ENCODE measurements at places on chromosomes 7 and 10.

GRCh38 chr10:33015761-33016547 lies 57.9 kb upstream of the ITGB1 start:
- no peak for DNase-seq

- no peak for DNase-seq
These were observed 33.2 kb downstream of the DGKI start for GRCh38 chr7:137813541-137813940.

DNA sequence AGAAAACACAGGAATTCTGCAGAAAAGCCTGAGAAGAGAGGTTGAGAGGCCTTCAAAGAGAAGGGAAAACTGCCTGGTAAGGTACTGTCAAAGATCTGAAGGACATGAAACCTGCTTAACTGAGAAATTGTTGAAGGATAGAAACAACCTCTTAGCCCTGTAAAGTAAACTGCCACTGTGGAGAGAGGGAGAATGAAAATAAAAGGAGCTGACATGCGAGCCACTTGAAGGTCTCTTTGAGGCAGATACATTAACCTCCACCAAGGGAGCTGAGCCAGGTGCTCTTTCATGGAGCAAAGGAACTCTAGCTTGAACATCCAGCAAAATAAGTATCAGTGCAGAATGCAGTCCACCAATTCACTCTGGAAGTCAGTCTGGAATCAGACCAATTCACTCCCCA lies 108.8 kb upstream of the FEZF1 start:
- no peak for DNase-seq

DNA sequence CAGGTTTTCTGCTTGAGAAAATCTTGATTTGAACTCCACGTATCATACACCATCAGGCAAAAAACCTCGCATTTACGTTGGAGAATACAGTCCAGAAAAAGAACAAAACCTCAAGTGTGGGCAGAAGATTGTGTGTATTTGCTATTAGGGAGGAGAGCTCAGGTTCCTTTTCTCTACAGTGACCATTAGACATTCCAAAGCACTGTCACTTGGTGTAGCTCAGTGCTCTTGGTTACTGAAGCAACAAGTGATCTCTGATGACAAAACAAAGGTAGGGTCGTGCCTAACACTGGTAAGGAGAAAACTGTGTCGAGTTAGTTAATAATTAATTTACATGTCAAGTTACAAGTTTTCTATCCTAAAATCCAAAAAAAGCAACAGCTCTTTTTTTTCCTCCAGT lies 72.6 kb downstream of the C1GALT1 start:
- DNase-seq: no peak

DNA sequence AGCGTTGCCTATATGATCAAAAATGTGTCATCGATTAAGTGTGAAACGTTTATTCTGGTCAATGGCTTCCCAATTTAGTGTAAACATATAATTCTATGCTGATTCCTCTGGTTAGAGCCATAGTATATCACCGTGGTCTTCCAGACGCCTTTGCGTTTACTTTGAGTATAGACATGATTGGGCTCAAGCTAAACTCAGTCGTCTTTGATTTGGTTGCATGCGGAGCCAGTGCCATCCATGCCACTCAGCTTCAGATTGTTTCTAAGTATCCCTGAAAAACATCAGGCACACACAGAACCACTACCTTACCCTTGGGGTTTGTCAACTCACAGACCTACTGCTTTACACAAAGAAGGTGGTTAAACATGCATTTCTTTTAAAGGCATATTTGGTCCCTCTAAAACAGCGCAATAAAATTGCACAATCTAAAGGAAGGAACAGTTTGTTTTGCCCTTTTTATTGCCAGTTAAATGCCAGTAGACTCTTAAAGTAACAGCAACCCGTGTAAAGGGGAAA lies 273.6 kb upstream of the KLF6 start:
- DNase-seq: no peak

GRCh38 chr10:35555962-35556930 lies 48.9 kb upstream of the GJD4 start:
- DNase-seq: no peak

- no peak for DNase-seq
These were observed 93.0 kb downstream of the ARHGAP22 start for GRCh38 chr10:48511875-48512231.

DNA sequence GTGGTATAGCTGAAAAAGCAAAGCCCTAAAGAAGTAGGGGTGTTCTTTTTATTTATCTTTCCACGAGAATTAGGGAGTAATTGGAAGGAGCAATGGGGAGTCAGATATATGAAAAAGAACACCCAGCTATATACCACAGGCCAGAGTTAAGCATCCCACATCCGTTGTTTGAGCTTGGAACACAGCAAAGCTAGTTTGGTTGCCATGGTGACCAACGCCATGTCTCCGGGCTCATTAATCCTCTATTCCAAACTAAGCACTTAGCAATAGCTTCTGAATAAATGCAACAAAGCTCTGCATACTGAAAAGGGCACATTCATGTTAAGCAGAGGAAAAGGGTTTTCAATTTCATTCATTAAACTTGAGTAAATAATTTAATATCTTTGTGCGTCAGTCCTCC lies 23.5 kb downstream of the ASB4 start:
- peak; percentile 89 for DNase-seq

DNA sequence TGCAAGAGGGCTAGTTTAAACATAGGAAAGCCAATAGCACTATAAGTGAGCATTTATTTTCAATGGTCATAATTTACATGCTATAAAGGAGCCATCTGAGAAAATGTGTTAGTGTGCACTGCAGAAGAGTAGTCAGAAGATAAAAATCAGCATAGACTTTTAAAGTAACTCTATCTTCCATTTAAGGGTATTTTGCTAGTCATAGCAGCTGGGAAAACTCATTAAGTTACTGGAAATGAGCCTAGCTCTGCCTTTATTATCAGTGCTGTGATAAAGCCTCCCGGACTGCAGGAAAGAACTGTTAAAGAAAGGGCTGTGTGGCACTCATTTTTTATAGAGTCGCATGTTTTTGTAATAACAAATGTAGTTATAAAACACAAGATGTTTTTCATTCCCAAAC lies 825.8 kb upstream of the POM121L12 start:
- DNase-seq: no peak

DNA sequence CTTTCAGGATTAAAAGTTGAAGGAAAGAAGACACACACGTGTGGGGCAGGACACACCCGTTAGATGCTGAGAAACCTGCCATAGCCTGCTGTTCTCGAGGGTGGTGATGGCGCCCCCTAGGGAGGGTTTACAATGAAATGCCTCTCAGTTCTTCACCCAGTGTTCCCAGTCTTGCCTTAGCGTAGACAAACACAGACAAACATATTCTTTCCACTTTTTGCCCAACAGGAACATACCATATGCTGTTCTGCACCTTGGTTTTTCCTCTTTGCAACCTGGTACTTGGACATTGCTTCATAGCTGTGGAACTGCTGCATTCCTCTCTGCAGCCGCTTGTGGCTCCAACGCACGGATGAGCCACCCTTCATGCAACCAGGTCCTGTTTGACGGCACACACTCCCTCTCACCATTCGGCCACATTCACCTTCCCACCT lies 23.3 kb upstream of the HSPA12A start:
- no peak for DNase-seq

DNA sequence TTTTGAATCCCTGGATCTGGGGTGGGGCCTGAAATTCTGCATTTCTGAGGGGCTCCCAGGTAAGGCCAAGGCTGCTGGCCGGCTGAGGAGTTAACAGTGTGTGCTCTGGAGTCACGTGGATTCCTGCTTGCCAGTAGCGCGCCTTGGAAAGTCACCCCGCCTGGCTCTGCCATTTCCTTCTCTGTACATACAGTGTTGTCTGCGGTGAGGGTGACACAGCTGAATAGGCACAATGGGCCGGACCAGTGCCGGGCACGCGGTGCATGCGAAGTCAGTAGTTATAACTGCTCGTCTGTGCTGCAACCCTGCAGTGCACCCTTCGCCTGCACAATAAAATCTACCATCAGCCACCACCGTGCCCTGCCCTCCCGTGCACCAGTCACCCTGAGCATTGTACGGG lies 68.0 kb upstream of the EEPD1 start:
- no peak for DNase-seq

DNA sequence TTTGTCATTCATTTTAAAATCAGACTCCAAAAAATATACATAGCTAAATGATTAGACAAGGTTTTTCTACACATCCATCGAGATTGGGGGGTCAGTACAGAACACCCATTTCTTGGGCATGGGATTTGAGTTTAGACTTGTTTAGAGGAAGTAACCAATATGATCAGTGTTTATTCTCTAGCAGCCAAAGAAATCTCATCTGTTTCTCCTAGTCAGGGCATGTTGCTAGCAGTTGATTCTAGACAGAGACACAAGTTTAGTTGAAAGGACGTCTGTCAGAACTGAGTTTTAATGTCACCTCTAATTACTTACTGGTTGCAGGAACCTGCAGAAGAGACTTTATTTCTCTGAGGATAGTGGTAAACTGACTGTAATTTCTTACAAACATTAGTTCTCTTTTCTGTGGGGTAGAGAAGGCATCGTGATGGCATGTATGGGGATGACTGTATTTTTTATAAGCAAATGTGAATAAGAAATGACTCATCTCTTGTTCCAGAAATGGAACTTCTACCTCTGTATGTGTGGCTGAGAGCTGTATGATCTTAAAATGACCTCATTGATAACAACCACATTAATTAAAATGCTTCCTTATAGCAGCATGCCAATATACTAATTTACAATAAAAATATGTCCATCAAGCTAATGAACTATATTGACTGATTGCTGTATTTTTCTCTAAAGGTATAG lies 30.6 kb upstream of the RHOBTB1 start:
- no peak for DNase-seq

- no peak for DNase-seq
These were observed 40.1 kb downstream of the PNLIPRP2 start for GRCh38 chr10:116660860-116661259.

GRCh38 chr10:62024026-62024701 lies 122.7 kb downstream of the ARID5B start:
- no peak for DNase-seq

DNA sequence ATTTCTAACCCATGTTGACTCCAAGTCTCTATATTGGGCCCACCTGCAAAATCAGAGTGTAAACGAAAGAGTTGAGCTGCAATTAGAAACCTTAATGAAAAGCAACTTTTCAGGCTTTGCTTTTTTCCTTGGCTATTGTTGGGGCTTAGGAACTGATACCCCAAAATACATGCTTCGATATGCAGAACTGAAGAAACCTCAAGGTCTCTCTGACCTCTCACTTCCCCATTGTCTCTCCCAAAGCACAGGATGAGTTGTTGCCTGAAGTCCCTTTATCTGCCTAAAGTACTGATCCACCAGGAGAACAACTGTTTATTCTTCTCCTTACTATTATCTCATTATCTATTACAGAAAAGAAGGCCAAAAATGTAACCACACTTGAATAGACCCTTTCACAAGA lies 666.0 kb upstream of the LRRTM3 start:
- DNase-seq: no peak

- no peak for DNase-seq
These were observed 60.8 kb upstream of the PPIF start for GRCh38 chr10:79286318-79286951.

DNA sequence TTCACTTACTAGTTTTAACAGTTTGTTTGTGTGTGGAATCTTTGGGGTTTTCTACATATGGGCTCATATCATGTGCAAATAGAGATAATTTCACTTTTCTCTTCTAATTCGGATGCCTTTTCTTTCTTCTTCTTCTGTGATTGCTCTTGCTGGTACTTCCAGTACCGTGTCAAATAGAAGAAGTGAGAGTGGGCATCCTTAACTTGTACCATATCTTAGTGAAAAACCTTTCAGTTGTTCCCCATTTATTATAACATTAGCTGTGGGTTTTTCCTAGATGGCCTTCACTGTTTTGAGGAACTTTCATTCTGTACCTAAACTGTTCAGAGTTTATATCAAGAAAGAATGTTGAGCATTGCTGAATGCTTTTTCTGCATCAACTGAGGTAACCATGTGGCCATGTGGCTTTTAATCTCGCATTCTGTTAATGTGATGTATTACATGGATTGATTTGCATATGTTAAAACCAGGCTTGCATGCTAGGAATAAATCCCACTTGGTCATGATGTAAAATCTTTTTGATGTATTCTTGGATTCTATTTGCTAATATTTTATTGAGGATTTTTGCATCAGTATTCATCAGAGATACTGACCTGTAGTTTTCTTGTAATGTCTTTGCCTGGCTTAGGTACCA lies 78.7 kb downstream of the FAM107B start:
- DNase-seq: no peak
